Stimulated activated CD4-positive, alpha-beta T cell treated with anti-CD3 and anti-CD28 coated beads, TNF-alpha, amount 100 ng/mL, for 1 hour (primary cell): ENCODE measurements at places on chromosomes 2 and 18.

GRCh38 chr18:9642799-9643462 lies 28.6 kb upstream of the PPP4R1 start:
- no peak for DNase-seq

DNA sequence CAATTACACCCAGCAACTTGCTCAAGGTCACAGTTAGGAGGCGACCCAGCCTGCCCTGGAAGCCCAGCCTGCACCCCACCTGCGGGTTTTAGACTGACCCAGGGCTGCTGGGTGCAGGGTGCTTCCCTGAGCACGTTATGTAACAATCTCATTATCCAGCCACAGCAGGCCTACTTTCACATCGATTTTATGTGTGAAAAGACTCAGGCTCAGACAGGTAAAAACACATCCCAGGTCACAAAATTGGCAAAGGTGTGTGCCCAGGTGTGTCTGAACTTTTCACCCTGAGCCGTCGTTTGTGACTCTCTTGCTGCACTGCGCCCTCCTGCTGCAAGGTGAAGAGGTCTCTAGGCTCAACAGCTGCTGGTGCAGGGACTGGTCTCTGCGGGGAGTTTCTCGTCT lies 668.2 kb upstream of the HS6ST1 start:
- no peak for DNase-seq

- DNase-seq, result no peak
Measured at GRCh38 chr18:58255701-58256311, 211.8 kb downstream of the NEDD4L start.

DNA sequence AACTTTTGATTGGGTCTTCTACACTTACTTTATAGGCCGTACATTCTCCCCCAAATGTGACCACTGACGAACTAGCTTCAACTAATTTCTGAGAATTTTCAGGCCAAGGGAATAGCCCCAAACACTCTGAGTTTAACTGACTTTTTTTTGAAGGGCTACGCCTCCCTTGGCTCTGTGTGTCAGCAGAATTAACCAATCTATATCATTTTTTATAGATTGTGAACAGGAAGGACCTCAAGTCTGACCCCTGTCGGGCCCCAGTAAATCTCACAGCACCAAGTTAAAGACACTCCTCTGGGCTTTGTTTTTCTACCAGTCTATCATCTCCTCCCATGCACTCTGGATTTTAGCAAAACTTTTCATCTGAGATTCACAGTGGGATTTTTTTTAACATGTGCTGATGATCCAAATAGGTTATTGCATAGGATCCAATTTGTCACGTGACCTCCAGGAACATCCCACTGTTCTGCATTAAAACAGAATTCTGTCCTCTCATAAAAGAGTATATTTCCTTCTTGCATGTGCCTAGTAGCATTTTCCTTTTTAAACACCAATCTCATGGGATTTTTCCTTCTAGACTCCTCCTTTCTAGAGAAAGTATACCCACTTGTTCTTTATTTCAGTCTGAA lies 307.1 kb downstream of the OSR1 start:
- no peak for DNase-seq

- DNase-seq, result no peak
Measured at GRCh38 chr2:64587561-64587960, 63.4 kb downstream of the AFTPH start.
